COLO829 (cell line): ENCODE measurements at places on chromosomes 1 and 21.

DNA sequence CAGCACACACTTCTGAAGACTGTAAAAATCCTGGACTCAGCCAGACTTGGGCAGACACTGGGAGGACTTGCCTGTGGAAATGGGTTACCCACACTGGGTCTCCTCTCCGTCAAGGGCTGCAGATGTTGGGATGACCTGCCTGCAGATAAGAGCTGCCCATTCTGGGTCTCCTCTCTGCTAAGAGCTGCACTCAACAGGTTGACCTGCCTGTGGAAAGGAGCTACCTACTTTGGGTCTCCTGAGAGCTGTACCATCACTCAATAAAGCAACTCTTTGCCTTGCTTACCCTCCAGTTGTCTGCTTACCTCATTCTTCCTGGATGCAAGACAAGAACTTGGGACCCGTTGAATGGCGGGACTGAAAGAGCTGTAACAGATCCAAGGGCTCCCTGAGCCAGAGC, 28.2 kb downstream of the ZCCHC17 start:
- DNase-seq: no peak

GRCh38 chr1:85340427-85340826, 64.0 kb upstream of the BCL10 start:
- DNase-seq: no peak

DNA sequence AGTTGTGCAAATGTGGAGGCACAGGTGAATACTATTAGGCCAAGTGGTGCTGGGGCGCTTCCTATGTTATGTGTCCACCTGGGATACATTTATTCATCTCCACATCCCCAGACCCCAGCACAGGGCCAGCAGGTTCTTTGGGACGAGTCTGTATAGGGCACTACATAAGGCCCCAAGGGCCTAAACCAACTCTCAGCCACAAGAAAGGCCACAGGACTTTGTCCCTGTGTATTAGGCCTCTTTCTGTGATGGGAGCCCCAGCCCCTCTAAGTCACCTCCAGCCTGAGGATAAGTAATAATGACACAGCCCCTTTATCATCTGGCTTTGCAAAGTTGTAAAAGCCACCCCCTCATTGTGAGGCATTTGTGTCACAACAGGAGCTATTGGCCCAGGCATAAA, 79.2 kb upstream of the CD1D start:
- no peak for DNase-seq

- no peak for DNase-seq
Measured at GRCh38 chr1:200323856-200324400, 85.9 kb downstream of the ZNF281 start.

GRCh38 chr1:66438062-66438461, 95.9 kb upstream of the SGIP1 start:
- DNase-seq: no peak

DNA sequence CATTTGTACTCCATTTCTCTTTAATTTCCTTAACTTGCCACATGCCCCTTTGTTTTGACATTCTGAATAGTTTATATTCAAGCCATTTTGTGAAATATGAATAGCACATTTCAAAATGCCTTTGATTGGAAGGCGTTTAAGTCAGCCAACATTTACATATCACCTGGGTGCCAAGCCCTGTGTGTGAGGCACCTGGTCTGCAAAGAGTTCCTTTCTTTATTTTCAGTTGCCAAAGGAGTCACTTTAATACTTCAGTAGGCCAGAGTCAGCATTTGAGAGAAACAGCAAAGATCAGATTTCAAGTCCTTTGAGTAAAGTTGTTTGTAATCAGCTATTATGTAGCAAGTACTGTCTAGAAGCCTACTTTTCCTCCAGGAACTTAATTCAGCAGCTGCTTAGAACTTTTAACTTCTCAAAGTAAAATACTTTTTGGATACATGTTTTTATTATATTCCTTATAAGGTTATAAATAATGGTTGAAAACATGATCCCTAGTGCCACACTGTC, 70.8 kb downstream of the DTL start:
- no peak for DNase-seq

GRCh38 chr1:213138892-213139291, 87.9 kb downstream of the RPS6KC1 start:
- DNase-seq: no peak

DNA sequence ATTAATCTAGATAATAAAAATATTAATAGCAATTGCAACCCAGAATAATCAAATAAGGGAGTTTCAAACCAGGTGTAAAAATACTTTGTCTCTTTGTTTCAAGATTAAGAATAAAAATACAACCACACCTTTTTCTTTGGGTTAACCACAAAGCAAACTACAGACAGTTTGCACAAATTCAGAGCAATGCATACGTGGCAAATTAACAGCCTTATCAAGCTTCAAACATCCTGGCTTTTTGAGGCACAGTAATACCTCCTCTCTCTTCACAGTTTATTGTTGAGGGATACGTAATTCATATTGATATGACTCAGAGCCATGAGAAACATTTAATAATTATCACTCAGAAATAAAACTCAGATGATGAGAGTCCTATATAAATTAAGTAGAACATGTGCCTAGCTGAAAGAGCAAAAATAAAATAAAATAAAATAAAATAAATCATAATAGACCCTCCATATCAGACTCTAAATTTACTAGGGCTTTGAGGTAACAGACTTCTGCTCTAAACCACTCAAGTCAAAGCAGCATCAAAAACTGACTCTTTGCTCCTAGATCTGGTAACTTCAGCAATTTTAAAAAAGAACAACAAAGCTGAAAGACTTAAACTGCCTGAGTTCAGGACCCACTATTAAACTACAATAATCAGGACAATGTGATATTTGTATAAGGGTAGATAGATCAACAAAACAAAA, 11.4 kb downstream of the EDEM3 start:
- no peak for DNase-seq

GRCh38 chr1:227396539-227397353, 78.5 kb upstream of the CDC42BPA start:
- no peak for DNase-seq

DNA sequence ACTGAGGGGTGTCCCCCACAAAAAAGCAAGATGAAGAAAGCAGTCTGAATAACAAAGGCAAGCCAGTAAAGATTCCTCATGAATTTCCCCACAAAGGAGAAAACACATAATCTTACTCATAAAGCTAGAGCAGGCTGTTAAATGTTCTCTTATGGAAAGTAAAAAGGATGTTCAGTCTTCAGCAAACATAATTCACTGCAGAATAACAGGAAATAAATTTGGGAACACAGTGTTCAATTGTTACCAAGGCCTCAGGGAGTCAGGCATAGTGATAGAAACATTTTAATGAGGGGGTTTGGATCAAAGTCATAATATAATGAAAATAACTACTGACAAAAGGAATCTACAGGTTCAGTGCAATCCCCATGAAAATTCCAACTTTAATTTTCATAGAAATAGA, 297.6 kb downstream of the DPYD start:
- DNase-seq: no peak

GRCh38 chr1:30928171-30928570, 19.6 kb upstream of the SDC3 start:
- peak; percentile 85 for DNase-seq

- no peak for DNase-seq
Measured at GRCh38 chr1:166017395-166017794, 149.4 kb downstream of the FAM78B start.

DNA sequence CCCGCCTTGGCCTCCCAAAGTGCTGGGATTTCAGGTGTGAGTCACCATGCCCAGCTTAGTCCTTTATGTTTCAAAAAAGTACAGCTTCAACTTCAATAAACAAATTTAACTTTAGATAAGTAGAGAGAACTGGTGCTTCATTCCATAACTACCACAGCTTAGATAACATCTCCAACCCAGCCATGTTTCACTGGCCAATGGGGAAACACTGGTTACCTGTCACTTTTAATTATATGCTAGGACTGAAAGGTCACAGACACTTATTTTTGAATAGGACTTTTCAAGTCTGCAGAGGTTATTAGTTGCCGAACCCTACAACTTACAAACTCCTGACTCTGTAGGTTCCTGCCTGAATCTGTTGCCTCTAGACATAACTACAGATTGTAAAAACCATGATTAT, 56.5 kb upstream of the ST6GALNAC3 start:
- DNase-seq: no peak

GRCh38 chr1:14947421-14947820, 206.1 kb upstream of the TMEM51 start:
- no peak for DNase-seq

GRCh38 chr1:110504226-110504625, 14.7 kb downstream of the KCNA10 start:
- no peak for DNase-seq

DNA sequence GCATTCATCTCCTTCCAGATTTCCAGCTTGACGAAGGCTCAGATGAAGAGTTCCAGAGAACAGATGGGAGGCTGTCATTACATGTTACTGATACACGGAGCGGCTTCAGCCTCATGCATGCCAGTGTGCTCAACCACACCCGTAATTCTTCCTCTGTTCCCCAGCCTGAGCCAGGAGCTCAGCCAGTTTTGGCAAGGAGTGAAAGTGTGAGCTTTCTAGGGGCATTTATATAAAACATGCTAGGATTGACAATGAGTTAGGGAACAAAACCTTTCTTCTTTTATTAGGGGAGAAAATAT, 290.4 kb upstream of the PLXNA2 start:
- no peak for DNase-seq

- DNase-seq: peak; percentile 40
Measured at GRCh38 chr1:193680924-193681316, 494.5 kb upstream of the B3GALT2 start.

- DNase-seq: no peak
Measured at GRCh38 chr1:67619080-67619479, 65.9 kb upstream of the GADD45A start.

- DNase-seq: no peak
Measured at GRCh38 chr21:46459356-46460112, 843 bp downstream of the DIP2A start.

- DNase-seq: no peak
Measured at GRCh38 chr1:8283058-8283884, 34.6 kb upstream of the SLC45A1 start.

DNA sequence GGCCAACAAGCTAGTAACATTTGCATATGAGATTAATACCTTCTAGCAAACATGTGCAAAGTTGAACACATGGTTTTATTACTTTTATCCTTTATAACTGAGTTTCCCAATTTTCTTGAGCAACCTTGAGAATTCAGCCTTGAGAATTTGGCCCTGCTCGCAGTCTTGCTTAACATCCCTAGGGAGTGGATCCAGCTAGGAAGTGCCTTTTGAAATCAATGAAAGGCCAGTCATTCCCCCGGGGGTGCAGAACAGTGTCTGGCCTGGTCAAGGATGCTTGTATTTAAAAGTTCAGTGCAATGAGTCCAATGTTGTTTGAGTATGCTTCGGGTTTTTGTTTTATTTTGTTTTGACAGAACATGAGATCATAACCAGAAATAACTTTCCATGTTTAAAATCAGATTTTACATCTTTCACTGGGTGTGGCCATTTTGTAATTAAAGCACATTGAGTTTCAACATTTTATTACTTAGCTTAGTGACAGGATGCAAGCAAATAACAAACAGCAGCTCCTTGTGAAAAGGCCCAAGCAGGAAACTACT, 16.7 kb downstream of the PALMD start:
- no peak for DNase-seq

GRCh38 chr1:151455231-151455630, 4.1 kb downstream of the POGZ start:
- no peak for DNase-seq

DNA sequence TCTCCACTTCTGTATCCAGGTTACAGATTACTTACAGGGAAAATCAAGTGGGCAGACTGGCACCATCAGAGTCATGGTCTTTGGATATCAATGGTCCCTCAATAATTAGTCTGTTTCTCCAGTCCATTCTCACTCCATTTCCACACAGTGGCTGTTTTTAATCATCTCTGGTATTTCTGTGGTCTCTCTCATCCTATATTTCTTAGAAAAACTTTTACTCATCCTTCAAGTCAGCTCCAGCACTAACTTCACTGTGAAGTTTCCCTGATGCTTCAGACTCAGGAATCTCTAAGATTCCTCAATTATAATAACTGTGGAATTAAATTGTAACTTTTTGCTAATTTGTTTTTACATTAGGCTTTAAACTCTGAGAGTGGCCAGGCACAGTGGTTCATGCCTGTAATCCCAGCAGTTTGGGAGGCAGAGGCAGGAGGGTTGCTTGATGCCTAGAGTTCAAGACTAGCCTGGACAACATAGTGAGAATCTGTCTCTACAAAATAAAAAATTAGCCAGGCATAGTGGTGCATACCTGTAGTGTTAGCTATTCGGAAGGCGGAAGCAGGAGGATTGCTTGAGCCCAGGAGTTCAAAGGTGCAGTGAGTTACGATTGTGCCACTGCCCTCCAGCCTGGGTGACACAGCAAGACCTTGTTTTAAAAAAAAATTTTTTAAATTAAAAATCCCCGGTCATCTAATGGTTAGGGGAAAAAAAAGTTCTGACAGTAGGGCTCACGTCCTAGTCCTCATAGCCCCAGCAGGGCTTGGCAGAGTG, 10.6 kb downstream of the CD160 start:
- DNase-seq: no peak

GRCh38 chr1:30586671-30587070, 136.7 kb downstream of the MATN1 start:
- DNase-seq: no peak

DNA sequence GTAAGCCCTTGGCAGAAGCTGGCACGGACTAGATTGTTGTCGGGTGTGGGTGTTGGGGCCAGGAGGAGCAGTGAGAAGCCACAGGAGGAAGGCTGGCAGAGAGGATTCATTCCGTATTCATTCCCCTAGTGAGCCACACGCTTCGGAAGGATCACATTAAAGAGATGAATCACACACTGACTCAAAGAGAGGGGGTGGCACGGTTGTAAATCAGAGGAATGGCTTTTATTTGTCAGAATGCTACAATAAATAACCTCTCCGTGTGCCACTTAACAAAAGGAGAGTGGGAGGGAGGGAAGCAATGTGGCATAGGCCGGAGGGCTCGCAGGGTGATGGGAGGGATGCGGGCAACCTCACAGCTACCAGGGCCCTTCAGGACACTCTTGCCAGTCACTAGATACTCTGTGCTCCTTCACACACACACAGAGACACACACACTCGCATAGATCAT, 135.5 kb downstream of the HIVEP3 start:
- peak; percentile 65 for DNase-seq

GRCh38 chr1:159870704-159871103, 8.2 kb upstream of the VSIG8 start:
- DNase-seq: no peak

- DNase-seq: no peak
Measured at GRCh38 chr1:244304656-244305055, 147.1 kb downstream of the ADSS2 start.

DNA sequence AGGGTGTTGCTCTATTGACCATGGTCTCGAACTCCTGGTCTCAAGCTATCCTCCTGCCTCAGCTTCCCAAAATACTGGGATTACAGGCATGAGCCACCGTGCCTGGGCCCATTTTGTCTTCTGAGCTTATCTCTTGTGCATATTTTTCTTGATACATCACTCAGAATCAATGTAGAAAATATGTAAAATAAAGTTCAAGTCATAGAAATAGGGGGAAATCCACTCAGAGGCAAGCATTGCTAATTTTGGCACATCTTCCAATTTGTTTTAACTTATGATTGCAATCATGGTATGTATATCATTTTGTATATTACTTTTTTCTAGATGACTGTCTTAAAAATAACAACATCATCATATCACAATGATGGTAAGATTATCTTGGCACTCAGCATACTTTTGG, 21.6 kb downstream of the RIT1 start:
- DNase-seq: no peak
